Fibroblast of lung (primary cell): ENCODE measurements at places on chromosomes 6 and 20. TPM values are rescaled to one million over a fixed set of nuclear protein-coding genes. Genes with fewer than 3 reads are reported as not detected.

DNA sequence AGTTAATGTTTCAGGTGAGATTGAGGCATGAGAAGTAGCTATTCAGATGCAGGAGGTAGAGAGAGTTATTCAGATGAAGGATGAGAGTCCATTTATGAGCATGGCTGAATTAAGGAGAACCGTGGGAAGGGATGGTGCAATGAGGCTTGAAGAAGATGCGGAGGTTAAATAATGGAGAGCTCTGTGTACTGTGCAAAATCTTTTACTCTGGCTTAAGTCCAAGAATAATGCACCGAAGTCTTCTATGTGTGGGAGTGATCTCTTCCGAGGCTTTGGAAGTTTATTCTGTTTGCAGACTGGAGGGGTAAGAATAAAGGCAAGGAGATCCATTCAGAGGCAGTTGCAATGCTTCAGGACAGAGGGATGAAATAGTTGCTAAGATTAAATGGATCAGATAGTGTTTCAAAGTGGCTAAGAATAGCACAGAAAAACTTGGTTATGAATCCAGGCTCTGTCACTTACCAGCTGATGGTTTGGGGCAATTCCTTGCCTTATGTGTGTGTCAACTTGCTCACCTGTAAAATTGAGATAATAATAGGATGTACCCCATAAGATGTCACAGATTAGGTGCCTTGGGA, 467.1 kb downstream of the HDGFL1 start:
- no peaks in the 10 kb centered on the region for H3K36me3 ChIP-seq
- no peak for DNase-seq
- no peaks in the 10 kb centered on the region for H3K27me3 ChIP-seq
- no peak overlapping the region for H3K4me3 ChIP-seq
- H3K4me1 ChIP-seq: no peaks in the 10 kb centered on the region
- H3K27ac ChIP-seq: no peak overlapping the region

- DNase-seq: no peak
- H3K4me3 ChIP-seq: no peak overlapping the region
- no peak overlapping the region for H3K27ac ChIP-seq
- no peaks in the 10 kb centered on the region for H3K36me3 ChIP-seq
- H3K27me3 ChIP-seq: peaks cover 4% of the 10 kb centered on the region
These were observed 2.9 kb upstream of the COL21A1 start for GRCh38 chr6:56250266-56250665.

GRCh38 chr20:39225536-39225935, 263.4 kb downstream of the DHX35 start:
- H3K27me3 ChIP-seq: no peaks in the 10 kb centered on the region
- DNase-seq: no peak
- H3K36me3 ChIP-seq: no peaks in the 10 kb centered on the region
- H3K4me1 ChIP-seq: no peaks in the 10 kb centered on the region

Gene LY6G6D
- total RNA-seq: not detected in 2 replicates

Gene ADGRG6
- total RNA-seq: 30.0 and 49.9 TPM in 2 replicates

GRCh38 chr6:168113226-168113625, 34.2 kb upstream of the FRMD1 start:
- H3K27me3 ChIP-seq: no peaks in the 10 kb centered on the region
- H3K27ac ChIP-seq: no peak overlapping the region
- no peaks in the 10 kb centered on the region for H3K4me1 ChIP-seq
- no peak for DNase-seq
- no peaks in the 10 kb centered on the region for H3K36me3 ChIP-seq

Gene BPIFB1
- total RNA-seq: not detected in 2 replicates

Gene ADGB
- not detected in 2 replicates for total RNA-seq

DNA sequence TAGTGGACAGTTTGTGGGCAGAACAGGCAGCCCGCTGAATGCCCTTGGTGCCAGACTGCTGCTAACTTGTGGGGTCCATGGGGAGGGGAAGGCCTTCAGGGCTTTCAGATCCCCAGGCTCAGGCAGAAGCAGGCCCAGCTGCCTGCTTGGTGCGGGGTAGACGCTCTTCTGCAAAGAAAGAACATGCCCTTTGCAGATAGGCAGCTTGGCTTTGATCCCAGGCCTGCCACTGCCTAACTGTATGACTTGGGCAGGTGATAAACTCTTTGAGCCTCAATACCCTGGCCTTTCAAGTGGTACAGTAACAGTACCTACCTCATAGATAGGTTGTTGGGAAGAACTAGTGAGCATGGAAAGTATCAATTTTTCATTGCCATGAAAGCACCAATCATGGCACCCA, 28.4 kb downstream of the CHMP4B start:
- no peak overlapping the region for H3K27ac ChIP-seq
- no peak overlapping the region for H3K4me3 ChIP-seq
- no peaks in the 10 kb centered on the region for H3K27me3 ChIP-seq
- H3K4me1 ChIP-seq: no peaks in the 10 kb centered on the region
- DNase-seq: no peak

- H3K4me1 ChIP-seq: peaks cover 15% of the 10 kb centered on the region
- no peaks in the 10 kb centered on the region for H3K36me3 ChIP-seq
- peak overlapping the region; percentile 46 for H3K4me3 ChIP-seq
- peaks cover 5% of the 10 kb centered on the region for H3K27me3 ChIP-seq
These were observed 630 bp downstream of the PPP1R3G start for GRCh38 chr6:5085648-5086293.

GRCh38 chr6:169555971-169556617, 145.7 kb downstream of the WDR27 start:
- DNase-seq: no peak
- no peaks in the 10 kb centered on the region for H3K27me3 ChIP-seq
- H3K4me1 ChIP-seq: no peaks in the 10 kb centered on the region
- H3K36me3 ChIP-seq: no peaks in the 10 kb centered on the region
- no peak overlapping the region for H3K4me3 ChIP-seq

- DNase-seq: no peak
- no peak overlapping the region for H3K4me3 ChIP-seq
- no peak overlapping the region for H3K27ac ChIP-seq
These were observed 26.4 kb upstream of the MCM3 start for GRCh38 chr6:52310932-52311331.

Gene KLC4
- 19.0 and 22.5 TPM in 2 replicates for total RNA-seq

Gene SUMO4
- 1.0 and 2.1 TPM in 2 replicates for total RNA-seq

- no peak for DNase-seq
- H3K36me3 ChIP-seq: no peaks in the 10 kb centered on the region
- H3K27ac ChIP-seq: no peak overlapping the region
- H3K4me1 ChIP-seq: no peaks in the 10 kb centered on the region
These were observed 30.3 kb downstream of the BANF2 start for GRCh38 chr20:17730071-17730470.

DNA sequence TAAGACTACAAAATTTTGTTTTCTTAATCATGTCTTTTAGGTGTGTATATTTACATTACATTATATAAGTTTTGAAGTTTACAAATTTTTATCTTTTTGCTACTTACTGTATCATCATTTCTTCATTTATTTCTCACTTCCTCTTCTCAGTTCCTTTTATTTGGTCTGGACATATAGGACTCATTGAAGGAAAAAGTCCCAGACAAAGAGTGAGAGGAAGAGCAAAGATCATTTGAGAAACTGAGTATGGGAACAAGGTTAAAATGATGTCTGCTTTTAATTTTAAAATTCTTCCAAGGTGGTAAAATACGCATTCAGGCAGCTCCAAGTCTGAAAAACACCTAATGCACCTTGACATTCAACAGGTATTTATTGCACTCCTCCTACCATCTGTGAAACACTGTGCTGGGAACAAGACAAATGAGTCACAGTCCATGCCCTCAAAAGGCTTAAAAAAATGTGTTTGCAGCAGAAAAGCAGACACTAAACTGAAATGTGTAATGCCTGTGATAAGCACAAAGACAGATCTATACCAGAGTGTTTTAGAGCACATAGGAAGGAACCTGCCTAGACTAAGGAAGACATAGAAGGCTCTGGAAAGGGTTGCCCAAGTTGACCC, 63.2 kb downstream of the PKIB start:
- H3K27ac ChIP-seq: no peak overlapping the region
- DNase-seq: peak; percentile 69
- H3K36me3 ChIP-seq: no peaks in the 10 kb centered on the region
- H3K4me1 ChIP-seq: no peaks in the 10 kb centered on the region
- H3K4me3 ChIP-seq: no peak overlapping the region

DNA sequence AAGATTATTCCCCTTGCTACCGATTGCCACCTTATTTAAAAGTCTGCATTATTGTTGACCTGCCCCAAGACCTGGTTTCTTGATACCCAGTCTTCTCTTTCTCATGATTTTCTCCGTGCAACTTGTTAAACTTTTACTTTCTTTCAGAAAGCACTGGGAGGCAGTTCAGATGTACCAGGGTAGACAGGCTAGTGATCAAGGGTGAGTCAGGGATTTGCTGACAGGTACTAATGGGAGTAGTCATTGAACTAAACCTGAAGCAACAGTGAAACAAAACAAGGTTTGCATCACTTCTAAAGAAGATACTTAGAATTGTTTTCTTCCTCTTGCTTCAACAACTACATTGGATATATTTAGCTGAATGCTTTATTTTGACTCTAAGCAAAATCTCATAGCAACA, 124.4 kb downstream of the KCNQ5 start:
- no peaks in the 10 kb centered on the region for H3K4me1 ChIP-seq
- no peak overlapping the region for H3K27ac ChIP-seq
- no peaks in the 10 kb centered on the region for H3K27me3 ChIP-seq
- no peaks in the 10 kb centered on the region for H3K36me3 ChIP-seq

Gene TOX2
- total RNA-seq: 4.4 and 5.9 TPM in 2 replicates

DNA sequence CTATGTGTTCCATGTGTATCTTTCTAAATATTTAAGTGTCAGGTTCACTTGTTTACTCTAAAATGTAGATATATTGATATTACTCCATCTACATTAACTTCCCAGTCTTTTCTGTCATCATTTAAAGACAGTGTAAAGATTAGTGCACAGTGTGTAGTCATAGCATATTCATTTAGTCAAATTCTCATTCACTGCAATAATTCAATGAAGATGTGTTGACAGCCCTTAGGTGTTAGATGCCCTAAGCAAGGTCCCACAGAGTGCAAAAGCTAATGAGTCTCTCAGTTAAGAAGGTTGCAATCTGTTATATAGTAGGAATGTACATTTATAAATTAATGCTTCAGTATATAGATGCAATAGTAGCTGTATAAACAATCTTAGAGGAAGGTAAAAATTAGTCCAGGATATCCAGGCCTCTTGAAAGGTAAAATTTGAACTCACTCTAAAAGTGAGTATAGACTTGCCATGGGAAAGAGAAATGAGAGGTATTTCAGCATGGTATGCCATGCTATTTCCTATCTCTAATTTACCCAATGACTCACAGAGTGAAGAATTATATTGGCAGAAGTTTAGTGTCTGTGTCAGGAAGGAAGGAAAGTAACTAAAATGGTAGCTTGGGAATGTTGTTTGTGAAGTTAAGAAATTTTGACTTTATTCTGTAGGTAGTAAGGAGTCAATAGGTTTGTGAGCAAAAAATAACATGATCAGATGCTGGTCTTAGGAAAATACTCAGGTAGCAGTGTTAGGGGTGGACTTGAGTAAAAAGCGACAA, 969.9 kb upstream of the CITED2 start:
- no peaks in the 10 kb centered on the region for H3K27me3 ChIP-seq

DNA sequence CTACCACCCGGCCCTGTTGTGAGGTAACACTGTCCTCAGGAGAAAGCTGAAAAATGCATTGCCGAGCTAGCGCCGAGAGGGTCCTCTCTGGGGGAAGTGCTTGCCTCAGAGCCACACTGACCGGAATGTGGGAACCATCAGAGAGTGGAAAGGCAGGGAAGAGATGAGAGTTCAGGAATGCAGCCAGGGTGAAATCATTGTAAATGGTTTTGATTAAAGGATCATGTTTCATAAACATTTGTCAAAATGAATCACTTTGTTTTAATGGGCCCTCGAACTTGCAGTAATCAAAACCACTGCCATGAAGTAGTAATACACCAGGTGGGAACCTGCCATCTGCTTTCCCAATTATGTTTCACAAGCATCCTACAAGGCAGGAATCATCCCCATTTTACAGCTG, 16.9 kb upstream of the IL17F start:
- H3K36me3 ChIP-seq: peaks cover 10% of the 10 kb centered on the region
- H3K27me3 ChIP-seq: no peaks in the 10 kb centered on the region
- H3K4me3 ChIP-seq: no peak overlapping the region
- peaks cover 9% of the 10 kb centered on the region for H3K4me1 ChIP-seq
- DNase-seq: peak; percentile 51

DNA sequence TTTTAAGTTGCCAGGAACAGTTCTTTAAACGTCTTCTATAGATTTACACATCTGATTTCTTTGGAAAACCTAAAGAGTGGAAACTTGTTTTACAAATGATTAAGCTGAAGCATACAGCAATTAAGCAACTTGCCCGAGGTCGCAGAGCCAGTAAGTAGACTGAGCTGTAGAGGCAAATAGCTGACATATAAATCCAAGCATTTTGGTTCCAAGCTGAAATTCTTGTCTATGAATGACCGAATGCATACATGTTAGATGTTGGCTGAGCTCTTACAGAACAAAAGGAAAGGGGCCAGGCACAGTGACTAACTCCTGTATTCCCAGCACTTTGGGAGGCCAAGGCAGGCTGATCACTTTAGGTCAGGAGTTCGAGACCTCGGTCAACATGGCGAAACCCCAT, 101.8 kb upstream of the SGK1 start:
- DNase-seq: peak; percentile 56
- H3K36me3 ChIP-seq: no peaks in the 10 kb centered on the region
- H3K27me3 ChIP-seq: no peaks in the 10 kb centered on the region
- H3K27ac ChIP-seq: peak overlapping the region; percentile 81
- no peak overlapping the region for H3K4me3 ChIP-seq

- H3K4me3 ChIP-seq: no peak overlapping the region
- no peak overlapping the region for H3K27ac ChIP-seq
- no peaks in the 10 kb centered on the region for H3K27me3 ChIP-seq
- no peaks in the 10 kb centered on the region for H3K4me1 ChIP-seq
- DNase-seq: no peak
These were observed 9.8 kb downstream of the FAM210B start for GRCh38 chr20:56368351-56369134.

Gene B3GALT4
- 5.1 and 11.1 TPM in 2 replicates for total RNA-seq

Gene TRIM40
- total RNA-seq: not detected in 2 replicates

Gene KCNG1
- 9.9 and 26.5 TPM in 2 replicates for total RNA-seq

DNA sequence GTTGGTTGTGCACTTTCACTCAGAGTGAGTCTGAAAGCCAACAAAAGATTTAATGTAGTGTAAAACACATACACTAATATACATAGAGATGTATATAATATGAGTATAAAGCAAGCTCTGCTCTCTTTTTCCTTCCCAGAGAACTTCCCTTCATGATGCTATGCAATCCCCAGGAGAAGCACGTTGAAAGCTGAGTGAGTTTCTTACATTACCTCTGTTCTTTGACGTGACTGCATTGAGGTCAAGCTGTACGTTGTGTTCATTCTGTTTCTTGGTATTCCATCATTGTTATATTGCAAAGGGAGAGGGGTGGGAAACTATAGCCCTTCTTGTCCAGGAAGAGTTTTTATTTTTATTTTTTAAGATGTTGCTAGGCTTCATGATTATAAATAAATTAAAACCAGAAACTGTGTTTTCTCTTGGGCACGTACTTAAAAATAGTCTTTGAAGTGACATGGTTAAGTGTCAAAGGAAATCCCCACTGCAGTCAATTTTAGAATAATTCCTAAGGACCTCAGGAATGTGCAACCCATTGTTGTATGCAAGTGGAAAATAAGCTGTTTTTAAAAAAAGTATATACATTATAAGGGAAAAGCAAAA, 651.0 kb downstream of the CD109 start:
- H3K27me3 ChIP-seq: no peaks in the 10 kb centered on the region
- H3K27ac ChIP-seq: no peak overlapping the region
- H3K36me3 ChIP-seq: no peaks in the 10 kb centered on the region
- no peaks in the 10 kb centered on the region for H3K4me1 ChIP-seq
